CD4-positive, alpha-beta memory T cell (primary cell): ENCODE measurements at places on chromosomes 1 and 21. TPM values are rescaled to one million over a fixed set of nuclear protein-coding genes. Genes with fewer than 3 reads are reported as not detected.

DNA sequence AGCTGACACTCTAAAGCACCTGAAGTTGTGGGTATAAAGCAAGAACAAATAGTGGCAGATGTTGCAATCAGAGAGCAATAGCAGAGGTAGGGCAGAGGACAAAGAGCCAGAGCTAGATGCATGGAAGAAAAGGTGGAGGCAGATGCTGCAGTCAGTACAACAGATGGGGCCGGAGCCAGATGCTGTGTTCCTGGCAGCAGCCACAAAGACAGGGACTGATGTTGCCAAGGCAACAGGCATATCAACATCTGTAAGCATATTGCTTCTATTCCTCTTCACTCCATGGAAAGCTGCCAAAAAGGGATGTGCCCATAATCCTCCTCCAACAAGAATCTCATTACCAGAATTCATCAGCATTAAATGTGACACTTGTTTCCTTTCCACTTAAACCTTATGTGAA, 108.0 kb downstream of the TNNI3K start:
- no peak for DNase-seq

- no peak for DNase-seq
Observed at GRCh38 chr1:10635085-10635896, 160.5 kb downstream of the PEX14 start.

DNA sequence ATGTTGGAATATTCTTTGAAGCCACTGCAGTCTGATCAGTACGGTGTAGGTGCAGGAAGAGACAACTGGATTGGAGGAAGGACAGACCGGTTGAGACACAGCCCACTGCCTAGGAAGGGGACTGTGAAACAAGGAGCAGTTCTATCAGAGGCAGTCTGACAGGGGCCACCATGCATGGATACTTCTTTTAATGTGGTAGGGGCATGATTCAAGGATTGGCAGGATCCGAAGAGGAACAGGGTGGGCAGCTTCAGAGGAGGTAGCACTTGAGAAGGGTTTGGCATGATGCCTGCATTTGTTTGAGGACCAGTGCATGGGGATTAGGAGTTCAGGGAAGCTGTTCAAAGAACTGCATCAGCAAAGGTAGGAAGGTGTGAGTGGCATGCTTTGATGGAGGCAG, 167.9 kb downstream of the DYRK1A start:
- no peak for DNase-seq

GRCh38 chr1:67431869-67432578, 1.8 kb upstream of the SERBP1 start:
- DNase-seq: no peak

GRCh38 chr1:40847023-40847745, 15.0 kb downstream of the CITED4 start:
- DNase-seq: no peak

- DNase-seq: no peak
Observed at GRCh38 chr1:168861421-168862004, 132.5 kb upstream of the DPT start.

GRCh38 chr1:248045209-248045608, 1.4 kb upstream of the OR2L3 start:
- DNase-seq: no peak

DNA sequence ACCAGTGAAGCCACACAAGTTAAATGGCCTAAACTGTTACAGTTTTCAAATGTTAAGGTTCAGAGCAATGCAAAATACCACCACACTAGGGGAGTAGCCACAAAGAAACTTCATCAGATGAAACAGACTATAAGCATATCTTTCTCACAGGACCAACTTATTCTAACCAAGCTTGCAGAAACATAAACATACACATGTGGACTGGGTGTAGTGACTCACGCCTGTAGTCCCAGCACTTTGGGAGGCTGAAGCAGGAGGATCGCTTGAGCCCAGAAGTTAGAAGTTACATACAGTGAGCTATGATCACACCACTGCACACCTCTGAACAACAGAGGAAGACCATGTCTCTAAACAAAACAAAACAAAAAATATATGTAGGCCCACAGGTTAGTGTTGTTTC, 17.3 kb downstream of the WDR47 start:
- no peak for DNase-seq

- peak; percentile 63 for DNase-seq
Observed at GRCh38 chr1:87335175-87335884, 6.7 kb downstream of the LMO4 start.

DNA sequence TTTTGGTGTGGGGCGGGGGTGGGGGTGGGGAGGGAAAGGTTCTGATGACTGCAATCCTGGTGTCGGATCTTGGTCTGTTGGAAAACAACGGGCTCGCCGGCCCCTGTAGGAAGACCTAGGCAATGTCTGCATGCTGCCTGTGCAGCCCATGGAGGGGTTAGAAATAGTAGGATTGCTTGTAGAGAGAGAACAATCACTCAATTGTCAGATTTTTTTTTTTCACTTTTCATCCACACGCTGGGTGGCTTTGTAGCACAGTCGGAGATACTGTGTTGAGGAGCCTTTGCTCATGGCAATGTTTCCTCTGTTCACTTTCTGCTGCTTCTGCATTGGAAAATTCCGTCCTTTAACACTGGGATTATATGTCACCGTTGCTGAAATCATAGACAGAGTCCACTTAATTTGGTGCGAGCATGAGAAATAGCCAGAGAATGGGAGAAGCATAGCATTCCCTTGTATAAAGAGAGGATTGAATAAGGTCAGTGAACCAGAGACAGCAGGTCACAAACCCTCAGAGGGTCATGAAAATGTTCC, 107.5 kb downstream of the MRPS6 start:
- no peak for DNase-seq

DNA sequence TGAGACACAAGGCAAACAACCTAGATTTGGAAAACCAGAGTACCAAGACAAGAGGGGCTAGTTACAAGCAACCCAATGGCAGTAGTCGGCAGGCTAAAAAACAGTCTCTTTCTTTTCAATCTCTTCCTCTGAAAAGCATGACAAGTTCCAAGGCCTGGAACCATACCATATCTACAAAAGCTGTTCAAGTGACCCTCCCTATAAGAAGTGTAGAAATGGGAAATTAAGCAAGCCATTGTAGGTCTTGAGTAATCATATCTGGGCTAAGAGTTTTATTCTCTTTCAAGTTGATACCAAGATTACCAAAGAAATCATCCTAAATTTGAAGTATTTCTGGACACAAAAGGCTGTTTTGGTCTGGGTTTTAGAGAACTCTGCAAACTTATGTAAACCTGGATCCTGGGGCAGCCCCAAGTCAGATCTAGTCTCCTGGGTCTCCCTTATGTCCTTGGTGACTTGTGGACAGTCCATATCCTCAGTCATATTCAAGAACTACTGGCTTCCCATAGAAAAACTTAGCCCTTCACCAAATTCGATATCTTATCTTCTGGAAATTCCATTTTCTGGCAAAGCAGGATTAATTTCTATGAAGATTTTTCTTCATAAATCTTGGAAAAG, 24.7 kb downstream of the FMO3 start:
- DNase-seq: no peak

DNA sequence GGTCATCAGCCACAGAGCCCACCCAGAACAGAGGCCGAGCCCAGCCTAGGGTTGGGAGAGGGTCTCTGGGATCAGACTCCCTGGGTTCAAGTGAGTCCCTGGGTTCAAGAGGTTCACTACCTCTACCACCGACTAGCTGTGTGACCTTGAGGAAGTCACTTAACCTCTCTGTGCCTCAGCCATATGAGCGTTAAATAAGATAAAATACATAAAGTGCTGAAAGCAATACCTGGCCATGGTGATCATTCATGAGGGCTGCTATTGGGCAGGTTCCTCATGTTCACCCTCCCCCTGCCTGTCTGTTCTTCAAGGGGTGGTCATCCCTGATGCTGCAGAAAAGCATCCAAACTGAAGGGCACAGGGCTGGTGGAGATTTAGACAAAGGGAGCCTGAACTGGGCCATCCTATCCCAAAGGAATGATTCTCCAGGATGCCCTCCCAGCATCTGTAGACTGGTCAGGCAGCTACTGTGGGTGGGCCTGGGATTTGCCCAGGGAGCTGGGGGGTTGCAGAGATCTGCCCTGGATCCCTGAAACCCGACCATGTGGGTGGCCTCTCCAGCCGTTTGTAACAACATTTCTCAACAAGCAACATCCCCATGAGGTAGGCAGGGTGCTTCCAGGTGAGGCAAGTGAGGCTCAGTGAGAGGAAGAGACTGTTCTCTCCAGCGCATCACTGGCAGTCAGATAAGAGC, 196.6 kb downstream of the MATN1 start:
- DNase-seq: no peak

- DNase-seq: no peak
Observed at GRCh38 chr1:177274687-177275211, 104.0 kb downstream of the BRINP2 start.

The ATP6V1G3 gene
- not detected for total RNA-seq

The SPEN gene
- 80.8 TPM for total RNA-seq

The ALX3 gene
- total RNA-seq: not detected

The C1orf74 gene
- 1.2 TPM for total RNA-seq

The CD244 gene
- total RNA-seq: not detected

The LCE1B gene
- total RNA-seq: not detected

The APCS gene
- total RNA-seq: not detected

The BTG2 gene
- total RNA-seq: 201 TPM

The OR2L2 gene
- 0.17 TPM for total RNA-seq
